Dermis blood vessel endothelial cell (primary cell): ENCODE measurements at places on chromosomes 4 and X. TPM values are rescaled to one million over a fixed set of nuclear protein-coding genes. Genes with fewer than 3 reads are reported as not detected.

Gene TEX13B
- total RNA-seq, result not detected in 2 replicates

Gene NHS
- total RNA-seq, result 0.14 and 0.17 TPM in 2 replicates

Gene AP1AR
- total RNA-seq, result 37.7 and 39.3 TPM in 2 replicates

Gene DCAF8L2
- total RNA-seq, result not detected in 2 replicates

Gene PNMA6F
- total RNA-seq, result not detected in 2 replicates

Gene BEND4
- 0.17 and 0.23 TPM in 2 replicates for total RNA-seq

Gene USP51
- total RNA-seq, result 1.2 and 1.9 TPM in 2 replicates

Gene PDCL2
- not detected in 2 replicates for total RNA-seq

Gene CENPVL2
- not detected in 2 replicates for total RNA-seq

Gene CLDN22
- total RNA-seq, result not detected in 2 replicates

Gene VCX2
- total RNA-seq, result not detected in 2 replicates

Gene MAGEE1
- total RNA-seq, result 0.68 and 1.2 TPM in 2 replicates

Gene JAKMIP1
- not detected in 2 replicates for total RNA-seq

Gene IL21
- not detected in 2 replicates for total RNA-seq

Gene EVC
- total RNA-seq, result 14.1 and 20.4 TPM in 2 replicates

Gene MID1
- 52.9 and 63.8 TPM in 2 replicates for total RNA-seq

Gene PPP2R2C
- 0.34 and 0.70 TPM in 2 replicates for total RNA-seq

Gene RNF128
- total RNA-seq, result 0.09 and 0.17 TPM in 2 replicates

Gene MTTP
- 0.23 TPM in 1 of 2 replicates, not detected in the other for total RNA-seq

Gene DDX3X
- total RNA-seq, result 426 and 470 TPM in 2 replicates

Gene CLTRN
- 0.09 and 0.17 TPM in 2 replicates for total RNA-seq

Gene MAGED2
- 224 and 341 TPM in 2 replicates for total RNA-seq

Gene GRPR
- total RNA-seq, result not detected in 2 replicates

Gene EOLA1
- 15.5 and 23.1 TPM in 2 replicates for total RNA-seq

Gene ARHGAP10
- total RNA-seq, result 12.3 and 14.6 TPM in 2 replicates

Gene TKTL2
- total RNA-seq, result not detected in 2 replicates

Gene UGT2A3
- total RNA-seq, result 0.05 and 0.17 TPM in 2 replicates

Gene CYSLTR1
- total RNA-seq, result not detected in 2 replicates

Gene LGI2
- total RNA-seq, result 0.05 TPM in 1 of 2 replicates, not detected in the other

Gene ABCG2
- total RNA-seq, result 45.0 and 96.0 TPM in 2 replicates

Gene P2RY10
- not detected in 2 replicates for total RNA-seq

Gene SYN1
- 0.05 TPM in 1 of 2 replicates, not detected in the other for total RNA-seq

Gene SPANXA1
- total RNA-seq, result not detected in 2 replicates

Gene SHROOM4
- total RNA-seq, result 39.0 and 47.0 TPM in 2 replicates

Gene CTPS2
- 16.5 and 20.8 TPM in 2 replicates for total RNA-seq

Gene ART3
- not detected in 2 replicates for total RNA-seq

Gene RAP2C
- 16.8 and 27.4 TPM in 2 replicates for total RNA-seq
